CD4-positive, alpha-beta T cell treated with Interleukin-21 for 1 hour (primary cell): ENCODE measurements at places on chromosomes 3 and 15.

- DNase-seq: no peak
Observed at GRCh38 chr3:100075851-100076730, 38.2 kb downstream of the FILIP1L start.

- DNase-seq: no peak
Observed at GRCh38 chr3:71512544-71512943, 71.0 kb downstream of the FOXP1 start.

DNA sequence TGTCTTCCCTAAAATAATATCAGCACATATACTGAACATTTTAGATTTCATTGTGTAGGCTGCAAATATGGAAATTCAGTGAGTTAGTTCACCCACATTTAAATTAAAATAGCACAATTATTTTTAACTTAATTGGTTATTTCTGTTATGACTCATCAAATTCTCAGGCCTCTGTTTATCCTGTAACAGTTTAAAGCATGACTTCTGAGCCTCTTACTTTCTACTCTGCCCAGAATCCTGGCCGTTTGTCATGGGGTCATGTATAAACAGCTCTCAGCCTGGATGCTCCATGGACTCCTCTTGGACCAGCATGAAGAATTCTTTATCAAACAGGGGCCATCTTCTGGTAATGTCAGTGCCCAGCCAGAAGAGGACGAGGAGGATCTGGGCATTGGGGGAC, 12.2 kb downstream of the TUBGCP4 start:
- DNase-seq: no peak

DNA sequence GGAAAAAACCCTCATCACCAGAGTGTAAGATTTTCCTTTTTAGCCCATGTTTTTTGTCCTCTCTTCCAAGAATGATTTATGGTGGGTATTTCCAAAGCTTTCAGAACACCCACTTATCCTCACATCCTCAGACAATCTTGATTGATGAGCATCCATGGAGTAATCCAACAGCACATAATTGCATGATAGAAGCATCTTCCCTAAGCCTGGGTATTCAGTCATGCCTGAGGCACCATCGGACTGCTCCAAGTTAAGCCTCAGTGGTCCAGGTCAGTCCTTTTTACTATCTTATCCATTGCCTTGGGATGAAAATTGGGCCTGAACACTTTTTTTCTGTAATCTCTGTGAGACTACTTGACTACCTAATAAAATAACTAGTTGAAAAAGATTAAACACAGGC, 676.0 kb upstream of the SEMA6D start:
- DNase-seq: no peak

- DNase-seq: no peak
Observed at GRCh38 chr3:49788056-49788455, 1.7 kb upstream of the IP6K1 start.

GRCh38 chr3:146250449-146251382, at the start of gene PLSCR4:
TSS of gene PLSCR4 (minus strand) at chr3:146251105. CDS start at chr3:146222071, 29,034 bp downstream.
- DNase-seq: no peak
